ENCODE measurements at places on chromosomes 5 and 9.

DNA sequence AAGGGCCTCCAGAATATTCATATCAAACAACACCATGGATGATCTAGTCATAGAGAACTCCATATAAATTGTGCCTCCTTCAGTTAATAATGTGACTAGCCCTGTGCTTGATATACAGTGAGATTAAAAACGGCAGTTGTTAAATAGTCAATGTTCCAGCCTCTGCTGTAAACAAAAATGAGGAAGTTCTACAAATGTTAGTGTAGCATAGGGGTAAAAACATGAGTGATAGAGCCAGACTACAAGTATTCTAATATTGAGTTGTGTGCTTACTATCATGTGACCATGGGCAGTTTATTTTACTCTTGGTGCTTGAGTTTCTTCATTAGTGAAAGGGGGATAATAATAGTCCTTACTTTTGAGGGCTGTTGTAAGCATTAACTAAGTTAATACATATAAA is 43.3 kb upstream of the SLCO6A1 start:
- DNase-seq = no peak

DNA sequence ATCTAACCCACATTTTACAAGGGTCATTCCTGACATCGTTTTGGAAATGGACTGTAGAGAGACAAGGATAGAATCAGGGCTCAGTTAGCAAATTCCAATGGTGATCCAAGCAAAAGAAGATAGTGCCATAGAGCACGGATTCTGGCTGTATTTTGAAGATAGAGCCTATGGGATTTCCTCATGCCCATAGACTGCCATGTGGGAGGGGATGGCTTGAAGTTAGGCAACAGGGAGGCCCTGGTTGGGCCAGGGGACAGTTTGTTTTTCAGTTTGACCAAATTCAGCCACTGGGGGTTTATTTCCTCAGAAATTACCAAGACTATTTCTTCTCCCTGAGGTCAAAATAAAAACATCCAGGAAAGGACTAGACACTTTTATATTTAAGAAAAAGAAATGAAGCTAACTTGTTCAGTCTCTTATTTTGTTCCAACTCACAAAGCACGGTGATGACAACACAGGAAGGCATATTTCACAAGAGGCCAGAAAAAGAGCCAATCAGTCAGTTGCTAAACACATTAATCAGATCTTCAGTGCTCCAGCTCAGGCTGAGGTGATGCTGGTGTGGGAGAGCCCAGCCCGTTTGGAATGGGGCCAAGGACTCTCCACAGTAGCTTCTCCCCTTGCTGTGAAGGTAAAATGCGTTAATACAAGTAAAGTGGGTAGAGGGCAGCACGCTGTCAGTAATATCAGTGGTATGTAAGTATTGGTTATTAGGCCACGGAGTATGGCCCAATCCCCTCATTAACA is 4.4 kb upstream of the DCTN4 start:
- no peak for DNase-seq

DNA sequence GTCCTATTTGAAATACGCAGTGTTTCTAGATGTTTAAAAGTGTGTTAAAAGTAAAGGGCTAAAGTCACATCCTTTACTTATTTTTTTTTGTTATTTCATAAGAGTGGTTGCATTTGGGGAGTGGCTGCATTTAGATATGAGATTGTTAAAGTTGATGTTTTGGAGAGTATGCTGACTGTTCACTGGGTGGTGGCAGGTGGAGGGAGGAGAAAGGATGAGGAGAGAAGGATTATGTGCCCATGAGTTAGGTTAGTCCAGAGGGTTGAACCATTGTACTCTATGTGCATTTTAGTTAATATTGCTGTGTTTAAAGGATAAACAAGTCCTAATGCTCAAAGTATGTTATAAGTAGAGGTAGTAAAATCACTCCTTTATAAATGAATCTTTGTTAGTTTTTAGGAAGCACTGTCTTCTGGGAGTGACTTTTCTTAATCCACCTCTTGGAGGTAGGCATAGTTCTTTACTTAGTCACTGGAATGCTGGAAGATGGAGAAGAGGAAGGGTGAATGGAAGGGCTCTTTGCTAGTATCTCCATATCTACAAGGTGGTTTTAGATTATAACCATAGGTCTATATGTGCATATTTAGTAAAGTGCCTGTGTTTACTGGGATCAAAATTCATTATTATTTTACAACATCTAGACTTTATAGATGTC is 332.3 kb downstream of the NPR3 start:
- no peak for DNase-seq

DNA sequence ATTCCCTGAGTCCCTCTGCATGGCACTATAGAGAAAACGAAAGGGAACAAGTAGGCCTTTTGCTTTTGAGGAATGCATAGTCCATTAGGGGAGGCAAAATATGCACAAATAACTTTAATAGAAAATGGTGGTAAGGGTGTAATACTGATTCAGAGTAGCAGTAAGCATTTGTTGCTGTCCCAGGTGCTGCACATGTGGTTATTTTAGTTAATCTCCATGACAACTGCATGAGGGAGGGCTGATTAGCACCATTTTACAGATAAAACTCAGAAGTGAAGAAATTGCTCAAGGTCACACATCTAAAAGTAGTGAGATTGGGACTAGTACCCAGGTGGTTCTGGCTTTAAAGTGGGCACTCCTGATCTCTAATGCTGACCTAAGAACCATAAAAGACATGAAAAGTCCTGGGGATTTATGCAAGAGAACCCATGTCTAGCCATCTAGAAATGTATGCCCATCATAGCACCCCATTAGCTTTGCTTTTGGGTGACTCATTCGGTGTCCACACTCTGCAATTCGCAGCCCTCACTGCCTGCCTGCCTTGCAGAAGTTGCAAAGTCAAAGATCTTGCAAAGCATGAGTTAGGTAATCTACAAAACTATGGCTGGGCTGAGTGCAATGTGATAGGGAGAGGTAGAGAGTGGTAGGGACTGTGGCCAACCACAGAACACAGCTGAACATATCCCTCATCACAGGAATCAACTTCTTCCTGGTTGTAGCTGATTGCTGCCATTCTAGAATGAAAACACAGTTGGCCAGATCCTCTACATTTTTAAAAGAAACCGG is 195.2 kb downstream of the PTTG1 start:
- DNase-seq = no peak

- no peak for DNase-seq
These were observed 34.2 kb upstream of the TRPC7 start for GRCh38 chr5:136399527-136399926.

DNA sequence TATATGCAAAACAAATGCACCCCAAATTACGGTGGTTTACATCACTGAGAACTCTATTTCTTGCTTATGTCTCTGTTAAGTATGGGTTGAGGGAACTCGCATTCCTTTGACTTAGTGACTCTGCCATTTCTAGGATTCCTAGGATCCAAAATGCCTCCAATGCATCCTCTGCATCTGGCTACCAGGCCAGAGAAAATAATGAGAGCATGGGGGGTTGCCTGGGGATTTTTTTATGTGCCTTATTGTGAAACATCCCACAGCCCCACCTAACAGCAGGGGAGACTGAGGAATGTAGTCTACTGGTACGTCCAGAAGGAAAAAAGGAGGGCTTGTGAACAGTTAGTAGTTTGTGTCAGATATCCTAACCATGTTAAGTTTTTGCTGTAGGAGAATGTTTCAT is 466.0 kb upstream of the ARRDC3 start:
- no peak for DNase-seq

DNA sequence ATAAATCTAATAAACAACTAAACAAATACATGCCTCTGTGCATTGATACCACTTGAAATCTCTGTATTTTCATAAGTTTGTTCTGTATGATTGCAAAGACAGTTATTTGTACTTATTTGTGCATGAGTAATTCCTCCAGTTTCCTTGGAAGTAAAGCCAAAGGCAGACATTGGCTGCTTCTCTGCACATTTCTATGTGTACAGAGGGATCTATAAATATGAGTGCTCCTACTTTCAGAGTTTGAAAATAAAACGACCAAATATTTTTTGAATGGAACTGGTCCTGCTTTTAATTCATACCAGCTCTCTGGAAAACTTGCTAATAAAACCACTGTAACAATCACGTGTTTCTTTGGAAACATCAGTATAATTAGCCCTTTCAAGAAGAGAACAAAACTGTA is 306.5 kb downstream of the MAN2A1 start:
- DNase-seq = no peak

GRCh38 chr9:93089024-93089423 is 7.0 kb upstream of the CARD19 start:
- DNase-seq = no peak

GRCh38 chr5:43533646-43534045 is 18.7 kb upstream of the C5orf34 start:
- DNase-seq = no peak

DNA sequence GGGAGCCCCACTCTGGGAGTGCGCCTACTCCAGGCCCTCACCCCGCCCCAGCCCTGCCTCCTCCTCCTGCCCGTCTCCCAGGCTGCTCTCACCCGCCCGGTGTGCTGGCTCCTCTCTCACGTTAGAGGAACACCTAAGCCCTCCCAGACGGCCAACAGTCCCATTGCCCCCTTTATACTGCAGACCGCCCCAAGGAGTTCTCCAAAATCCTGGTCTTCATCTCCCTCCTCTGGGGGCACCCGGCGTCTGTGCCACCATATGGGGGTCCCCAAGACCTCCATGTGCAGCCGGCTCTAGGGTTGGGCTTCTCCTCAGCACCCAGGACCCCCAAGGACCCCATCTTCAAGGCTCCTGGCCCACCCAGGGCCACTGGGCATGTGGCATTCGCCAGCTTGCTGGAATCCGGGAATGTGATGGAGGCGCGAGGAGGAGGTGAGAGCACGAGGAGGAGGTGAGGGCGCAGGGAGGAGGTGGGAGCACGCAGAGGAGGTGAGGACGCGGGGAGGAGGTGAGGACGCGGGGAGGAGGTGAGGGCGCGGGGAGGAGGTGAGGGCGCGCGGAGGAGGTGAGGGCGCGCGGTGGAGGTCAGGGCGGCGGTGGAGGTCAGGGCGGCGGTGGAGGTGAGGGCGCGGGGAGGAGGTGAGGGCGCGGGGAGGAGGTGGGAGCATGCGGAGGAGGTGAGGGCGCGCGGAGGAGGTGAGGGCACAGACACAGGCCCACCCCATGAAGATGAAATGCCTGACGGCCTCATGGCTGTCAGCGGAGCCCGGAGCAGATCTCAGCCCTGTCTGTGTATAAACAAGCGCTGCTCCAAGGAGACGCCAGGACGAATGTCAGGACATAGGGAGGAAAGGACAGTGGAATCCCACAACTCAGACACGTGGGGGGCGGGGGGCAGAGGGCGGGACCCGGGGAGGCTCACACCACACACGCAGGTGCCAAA is 41.2 kb downstream of the EXD3 start:
- DNase-seq = no peak

DNA sequence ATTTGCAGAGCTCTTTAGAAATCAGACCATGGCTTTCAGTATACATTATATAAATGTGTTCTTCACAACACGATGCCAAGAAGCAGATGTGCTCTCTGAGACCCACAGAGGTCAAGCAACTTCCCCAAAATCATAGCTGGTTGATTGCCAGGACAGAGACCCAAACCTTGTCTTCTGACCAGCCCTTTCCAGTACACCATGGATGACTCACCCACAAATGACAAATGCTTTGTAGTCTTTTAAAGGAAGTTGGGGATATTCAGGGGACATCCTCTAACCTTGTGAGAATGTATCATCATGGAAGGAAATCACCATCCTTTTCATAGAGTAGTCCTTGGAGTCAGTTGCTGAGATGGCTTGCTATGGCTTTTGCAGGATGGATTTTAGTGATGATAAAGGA is 30.1 kb downstream of the ZNF462 start:
- DNase-seq = no peak

GRCh38 chr5:80920333-80920732 is 39.8 kb upstream of the RASGRF2 start:
- DNase-seq = no peak

GRCh38 chr9:82184524-82184923 is 196.0 kb downstream of the SPATA31D1 start:
- no peak for DNase-seq

GRCh38 chr9:68560071-68560844 is 19.6 kb upstream of the TMEM252 start:
- DNase-seq = peak; percentile 3

DNA sequence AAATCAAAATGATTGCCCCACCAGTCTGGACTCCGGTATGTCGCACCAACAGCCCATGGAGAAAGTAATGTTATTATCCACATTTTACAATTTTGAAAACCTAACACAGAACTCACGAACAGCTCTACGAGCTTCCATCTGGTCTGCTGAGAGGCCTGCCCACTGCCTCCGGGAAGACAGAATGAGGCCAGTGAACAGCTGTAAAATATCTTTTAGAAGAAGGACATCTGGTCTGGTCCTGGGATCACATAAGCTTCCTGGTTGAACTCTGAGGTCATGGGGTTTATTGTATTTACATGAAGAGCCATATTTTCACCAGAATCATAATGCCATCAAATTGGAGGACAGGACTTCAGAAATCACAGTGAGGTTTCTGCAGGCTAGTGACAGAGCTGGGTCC is 89.0 kb downstream of the FRMD3 start:
- DNase-seq = no peak

GRCh38 chr9:133351526-133351907 is 3.5 kb downstream of the RPL7A start:
- no peak for DNase-seq
